ENCODE measurements at places on chromosomes 5 and 9.

DNA sequence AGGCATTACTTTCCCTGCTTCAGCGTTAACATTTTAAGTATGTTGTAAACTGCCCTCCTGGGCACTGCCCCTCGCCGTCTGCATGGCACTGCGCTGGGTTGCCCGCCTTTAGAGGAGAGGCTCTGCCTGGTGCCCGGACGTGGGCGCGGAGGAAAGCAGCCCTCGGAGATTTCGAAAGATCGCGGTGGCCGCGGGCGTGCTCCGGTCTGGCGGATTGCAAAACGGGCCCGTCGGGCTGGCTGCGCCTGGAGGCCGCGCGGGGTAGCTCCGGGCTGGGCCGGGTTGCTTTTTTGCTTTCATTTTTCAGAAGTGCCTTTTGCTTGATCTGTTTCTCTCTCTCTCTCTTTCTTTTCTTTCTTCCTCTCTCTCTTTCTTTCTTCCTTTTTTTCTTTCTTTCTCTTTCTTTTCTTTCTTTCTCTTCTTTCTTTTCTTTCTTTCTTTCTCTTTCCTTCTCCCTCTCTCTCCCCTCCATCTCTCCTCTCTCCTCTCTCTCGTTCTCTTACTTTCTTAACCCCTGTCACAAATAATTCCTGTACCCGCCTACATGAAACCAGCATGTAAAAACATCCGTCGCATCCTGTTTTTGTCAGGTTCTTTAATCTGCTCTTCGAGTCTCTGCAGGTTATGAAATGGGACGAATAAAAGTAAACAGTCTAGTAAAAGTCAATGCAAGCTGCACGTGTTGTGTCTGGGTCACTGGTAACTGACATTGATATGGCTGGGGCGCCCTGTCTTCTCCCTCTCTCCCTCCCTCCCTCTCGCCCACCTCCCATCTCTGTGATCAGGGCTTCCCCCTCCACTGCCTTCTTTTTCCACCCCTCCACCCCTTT is 1.7 kb downstream of the FST start:
- no peak for DNase-seq

- DNase-seq = peak; percentile 5
Measured at GRCh38 chr5:149550268-149550583, 1.0 kb downstream of the CSNK1A1 start.

- peak; percentile 84 for DNase-seq
Measured at GRCh38 chr5:55307383-55308253, at the start of the genes DHX29 and MTREX. DHX29 (minus strand) TSS chr5:55307694; CDS start chr5:55307573, 121 bp downstream. MTREX (plus strand) TSS chr5:55307989; CDS start chr5:55308014, 25 bp downstream.

DNA sequence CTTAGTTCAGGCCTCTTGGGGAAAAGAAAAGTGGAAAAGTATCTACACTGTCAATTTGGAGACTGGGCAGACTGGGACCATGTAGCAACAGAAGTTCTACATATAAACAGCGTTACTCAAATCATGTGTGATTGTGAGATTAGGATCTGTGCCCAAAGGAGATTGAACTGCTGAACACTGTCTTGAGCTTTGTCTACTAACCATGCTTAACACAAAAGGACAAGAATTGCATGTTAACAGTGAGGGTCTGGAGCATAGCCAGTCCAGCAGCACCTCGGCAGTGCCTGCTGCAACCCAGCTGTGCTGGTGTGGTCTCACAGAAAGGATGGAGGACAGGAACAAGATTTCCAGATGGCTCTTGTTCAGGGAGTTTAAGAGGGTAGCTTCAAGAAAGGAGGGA is 5.7 kb downstream of the PAM start:
- no peak for DNase-seq

GRCh38 chr5:135966165-135966564 is 11.4 kb upstream of the LECT2 start:
- DNase-seq = no peak

GRCh38 chr5:140633021-140633471 is at the start of gene CD14:
CD14 (minus strand) TSS chr5:140633175; CDS start chr5:140633071, 104 bp downstream.
- no peak for DNase-seq

- DNase-seq = no peak
Measured at GRCh38 chr5:27158775-27159174, 120.4 kb upstream of the CDH9 start.

- no peak for DNase-seq
Measured at GRCh38 chr9:5764130-5764868, 68.6 kb downstream of the ERMP1 start.

DNA sequence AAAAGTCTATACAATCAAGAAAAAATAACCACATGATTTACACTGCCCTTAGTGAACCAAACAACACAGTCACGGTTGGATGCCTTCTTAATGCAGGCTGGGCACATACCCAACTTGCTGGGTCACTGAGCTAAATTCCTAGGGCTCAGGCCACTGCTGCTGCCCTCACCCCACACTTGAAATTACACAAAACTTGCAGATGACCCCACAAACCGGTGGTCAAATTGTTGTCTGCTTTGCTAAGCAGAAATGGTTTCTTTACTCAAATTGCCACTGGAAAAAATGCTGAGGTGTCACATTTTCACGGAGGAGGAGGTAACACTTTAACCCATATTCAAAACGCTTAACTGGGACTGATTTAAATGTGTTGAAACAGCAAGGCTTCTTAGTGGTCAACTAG is 62.4 kb downstream of the HMHB1 start:
- no peak for DNase-seq

- DNase-seq = no peak
Measured at GRCh38 chr9:114302727-114303126, 20.2 kb upstream of the ORM1 start.

- DNase-seq = no peak
Measured at GRCh38 chr5:10719965-10720364, 41.1 kb downstream of the DAP start.

DNA sequence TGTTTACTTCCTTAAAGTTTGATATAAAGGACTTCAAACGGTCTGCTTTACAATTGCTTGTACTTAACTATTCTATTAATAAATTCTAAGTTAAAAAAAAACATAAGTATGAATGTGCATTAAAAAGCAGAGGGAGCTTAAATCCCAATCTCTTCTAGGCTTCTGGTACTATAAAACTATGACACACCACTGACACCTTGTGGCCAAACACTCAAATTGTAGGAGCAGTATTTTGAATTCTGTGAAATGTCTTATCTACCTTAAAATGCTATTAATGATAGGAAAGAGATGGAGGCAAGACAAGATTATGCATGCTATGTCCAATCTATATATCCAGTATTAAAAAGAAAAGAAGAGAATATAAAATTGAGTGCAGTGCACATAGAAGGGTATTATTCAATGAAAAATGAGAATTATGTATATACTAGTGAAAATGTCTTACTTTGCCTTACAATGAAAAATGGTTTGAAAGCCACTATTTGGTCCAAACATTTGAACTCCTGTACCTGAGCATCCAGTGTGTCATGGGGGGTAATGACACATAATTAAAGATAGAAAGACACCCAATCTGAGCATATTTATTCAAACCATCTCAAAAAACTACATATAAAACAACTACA is 87.6 kb downstream of the ERP44 start:
- no peak for DNase-seq

DNA sequence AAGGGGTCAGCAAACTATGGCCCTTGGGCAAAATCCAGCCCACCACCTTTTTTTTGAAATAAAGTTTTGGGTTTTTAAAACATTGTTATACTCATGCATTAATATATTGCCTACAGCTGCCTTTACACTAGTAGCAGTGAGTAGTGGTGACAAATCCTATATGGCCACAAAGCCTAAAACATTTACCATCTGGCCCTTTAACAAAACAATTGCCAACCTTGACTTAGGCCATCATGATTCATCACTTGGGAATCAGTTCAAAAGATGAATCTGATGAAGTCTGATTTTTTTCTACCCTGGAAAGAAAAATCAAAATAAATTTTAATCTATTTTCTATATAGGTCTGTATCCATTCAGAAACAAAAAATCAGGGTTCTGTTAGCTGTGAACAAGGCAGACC is 484.9 kb downstream of the BNC2 start:
- DNase-seq = no peak

DNA sequence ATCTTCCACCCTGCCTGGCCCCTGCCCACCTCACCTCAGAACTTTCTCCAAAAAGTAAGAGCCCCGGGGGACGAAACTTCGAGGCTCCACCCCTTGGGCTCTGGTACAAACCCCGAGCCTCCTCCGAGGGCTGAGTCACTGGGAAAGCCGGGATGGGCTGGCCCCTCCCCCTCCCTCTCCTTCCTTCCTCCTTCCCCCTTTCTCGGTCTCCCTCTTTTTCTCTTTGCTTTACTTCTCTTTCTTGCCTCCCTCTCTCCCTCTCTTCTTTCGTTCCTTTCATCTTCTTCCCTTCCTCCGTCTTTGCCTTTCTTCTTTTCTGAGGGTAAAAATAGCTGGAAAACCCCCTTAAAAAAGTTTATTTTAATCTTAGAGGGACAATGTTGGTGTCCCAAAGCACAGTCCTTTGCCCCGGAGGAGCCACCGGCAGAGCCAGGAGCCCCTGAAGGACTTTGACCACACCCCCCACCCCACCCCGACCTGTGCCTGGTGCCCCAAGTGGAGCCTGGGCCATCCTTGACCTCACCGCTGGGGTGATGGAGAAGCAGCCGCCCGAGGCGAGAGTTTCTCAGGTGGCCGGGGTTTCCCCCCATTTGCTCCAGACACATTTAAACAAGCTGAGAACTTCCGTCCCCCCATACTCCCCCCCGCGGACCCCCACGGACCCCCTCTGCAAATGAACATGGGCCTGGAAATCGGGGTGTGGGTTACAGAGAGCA is 5.7 kb upstream of the NOTCH1 start:
- no peak for DNase-seq

- DNase-seq = no peak
Measured at GRCh38 chr9:136693135-136693489, 5.9 kb upstream of the AGPAT2 start.

DNA sequence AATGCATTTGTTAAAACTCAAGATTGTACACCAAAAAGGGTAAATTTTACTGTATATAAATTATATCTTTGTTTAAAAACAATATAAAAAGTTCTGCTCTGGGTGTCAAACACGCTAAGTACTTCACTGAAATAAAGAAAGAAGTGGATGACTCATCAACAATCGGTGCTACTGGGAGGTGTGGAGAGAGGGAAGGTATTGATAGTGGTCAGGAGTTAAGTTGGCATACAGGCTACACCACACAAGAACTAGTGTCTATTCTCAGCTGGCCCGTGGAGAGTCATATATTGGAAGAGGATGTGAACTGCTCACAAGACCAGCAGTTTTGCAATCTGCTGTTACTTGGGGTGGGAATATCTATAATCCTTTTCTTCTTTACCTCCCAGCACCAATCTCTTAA is 145.7 kb upstream of the TRPC7 start:
- no peak for DNase-seq

DNA sequence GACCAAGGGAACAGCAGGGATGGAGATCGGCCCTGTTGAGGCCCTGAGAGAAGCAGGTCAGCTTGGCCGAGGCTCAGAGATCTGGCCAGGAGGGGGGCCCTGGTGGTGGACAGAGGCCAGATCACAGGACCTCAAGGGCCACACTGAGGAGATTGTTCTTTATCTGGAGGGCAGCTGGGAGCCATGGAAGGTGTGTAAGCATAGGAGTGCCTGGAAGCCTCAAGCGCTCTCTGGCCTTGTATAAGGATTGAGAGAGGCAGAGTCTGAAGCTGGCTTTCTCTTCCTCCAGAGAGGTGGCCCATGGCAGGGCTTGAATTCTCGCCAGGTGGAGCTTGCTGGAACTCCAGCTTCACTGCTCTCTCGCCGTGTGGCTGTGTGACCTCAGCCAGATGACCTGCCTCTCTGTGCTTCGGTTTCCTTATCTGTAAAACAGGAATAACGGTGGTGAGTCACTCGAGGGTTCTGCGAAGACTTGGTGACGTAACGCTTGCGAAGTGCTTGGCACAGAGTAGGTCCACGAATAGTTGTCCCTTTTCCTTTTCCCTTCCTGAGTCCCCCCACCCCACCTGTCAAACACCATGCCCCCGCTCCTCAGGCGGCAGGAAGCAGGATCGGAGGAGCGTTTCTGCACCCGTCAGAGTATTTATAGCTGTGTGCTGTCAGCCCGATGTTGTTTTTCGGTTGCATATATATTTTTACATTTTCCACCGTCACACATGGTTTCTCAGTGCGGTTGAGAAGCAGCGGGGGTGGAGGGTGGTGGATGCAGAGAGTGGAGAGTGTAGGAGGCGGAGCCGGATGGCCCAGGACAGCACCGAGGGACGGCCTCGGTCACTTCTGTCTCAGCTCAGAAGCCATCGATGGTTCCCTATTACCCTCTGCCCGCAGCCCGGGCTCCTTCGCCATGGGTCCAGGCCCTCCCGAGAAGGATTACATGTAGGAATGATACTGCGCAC is 17.0 kb upstream of the CRB2 start:
- peak; percentile 77 for DNase-seq

DNA sequence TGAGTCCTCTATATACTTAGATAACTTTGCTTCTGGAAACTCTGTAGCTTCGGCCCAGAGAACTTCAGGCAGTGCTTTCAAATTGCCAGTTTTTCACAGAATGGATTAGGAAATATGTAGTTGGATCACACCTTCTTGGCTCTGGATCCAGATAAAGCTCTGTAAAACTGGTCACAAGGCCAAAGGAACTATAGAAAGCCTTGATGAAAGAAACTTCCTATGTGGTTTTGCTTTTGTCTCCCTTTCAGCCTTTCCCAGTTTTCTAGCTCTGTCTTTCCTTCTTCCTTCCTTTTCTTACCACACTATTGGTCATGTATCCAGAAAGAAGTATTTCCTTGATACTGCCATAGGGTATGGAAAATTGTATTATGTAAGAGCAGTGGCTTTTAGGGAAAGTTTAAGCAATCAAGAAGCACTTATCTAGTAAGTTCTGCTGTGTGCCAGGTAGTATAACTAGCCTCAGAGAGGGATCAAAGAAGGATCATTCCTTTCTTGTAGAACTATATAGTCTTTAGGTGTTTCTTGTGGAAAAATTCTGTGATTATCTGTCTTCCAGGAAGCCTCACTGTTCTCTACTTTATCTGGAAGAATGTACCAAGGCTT is 6.3 kb downstream of the GPR21 start:
- DNase-seq = no peak

DNA sequence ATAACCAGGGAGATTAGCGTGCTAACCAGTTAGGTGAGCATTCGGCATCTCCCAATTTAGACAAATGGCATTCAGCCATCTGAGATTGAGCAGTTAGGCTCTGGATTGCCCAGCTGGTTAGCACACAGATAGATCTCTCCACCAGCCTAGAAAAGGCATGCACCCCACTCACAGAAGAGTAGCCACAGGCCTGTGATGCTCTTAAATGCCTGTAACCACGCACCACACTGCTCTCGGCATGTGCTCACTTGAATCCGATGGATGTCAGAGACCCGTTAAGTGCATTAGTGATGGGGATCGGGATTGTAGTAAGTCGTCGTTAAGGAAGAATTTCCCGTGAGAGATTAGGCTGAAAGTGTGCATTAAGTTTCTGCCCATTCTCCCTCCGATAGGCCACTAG is 23.0 kb downstream of the MARCHF6 start:
- no peak for DNase-seq
